ENCODE measurements at places on chromosomes 7 and 10. TPM values are rescaled to one million over a fixed set of nuclear protein-coding genes. Genes with fewer than 3 reads are reported as not detected.

NPSR1 gene
- 0.11 TPM for total RNA-seq

FLNC gene
- total RNA-seq, result 77.8 TPM

RNF133 gene
- total RNA-seq, result 1.2 TPM

SLC26A4 gene
- total RNA-seq, result 0.99 TPM

ZP3 gene
- 2.3 TPM for total RNA-seq

GTPBP4 gene
- 31.9 TPM for total RNA-seq

EVX1 gene
- not detected for total RNA-seq

GIMAP7 gene
- 3.3 TPM for total RNA-seq

FAM25G gene
- total RNA-seq, result not detected

TUBB8 gene
- not detected for total RNA-seq

EN2 gene
- not detected for total RNA-seq

CABCOCO1 gene
- 6.2 TPM for total RNA-seq

SMO gene
- total RNA-seq, result 17.0 TPM

PNLIP gene
- 0.20 TPM for total RNA-seq

LLCFC1 gene
- total RNA-seq, result not detected

TSPAN12 gene
- 21.9 TPM for total RNA-seq

CXCL12 gene
- total RNA-seq, result 152 TPM

TCF7L2 gene
- 12.9 TPM for total RNA-seq

SLC13A1 gene
- not detected for total RNA-seq

TMEM196 gene
- 16.5 TPM for total RNA-seq

ADCYAP1R1 gene
- total RNA-seq, result 88.8 TPM

LIPF gene
- total RNA-seq, result not detected

OR2A1 gene
- 0.10 TPM for total RNA-seq

ABCB1 gene
- total RNA-seq, result 39.2 TPM

PITX3 gene
- 1.6 TPM for total RNA-seq

SAP25 gene
- 1.9 TPM for total RNA-seq

MGMT gene
- 14.0 TPM for total RNA-seq

VOPP1 gene
- 59.1 TPM for total RNA-seq

ZNF735 gene
- not detected for total RNA-seq

AKR1D1 gene
- total RNA-seq, result not detected

ABLIM1 gene
- 91.0 TPM for total RNA-seq

PPP1R9A gene
- total RNA-seq, result 69.9 TPM

SLC16A9 gene
- 52.1 TPM for total RNA-seq

ZNF487 gene
- total RNA-seq, result 22.2 TPM

ELMO1 gene
- total RNA-seq, result 29.2 TPM

HOXA3 gene
- 8.8 TPM for total RNA-seq

PDZD7 gene
- total RNA-seq, result 8.4 TPM

TACR2 gene
- total RNA-seq, result 0.10 TPM

DNAJC1 gene
- total RNA-seq, result 39.0 TPM

ZNF485 gene
- 5.2 TPM for total RNA-seq

RP9 gene
- 7.8 TPM for total RNA-seq

PIK3CG gene
- 3.4 TPM for total RNA-seq

SND1 gene
- 72.1 TPM for total RNA-seq

SMC3 gene
- 53.8 TPM for total RNA-seq

GATA3 gene
- 0.10 TPM for total RNA-seq

ADAM22 gene
- 27.2 TPM for total RNA-seq

SEMA4G gene
- total RNA-seq, result 8.6 TPM

COPG2 gene
- total RNA-seq, result 46.8 TPM

C10orf62 gene
- total RNA-seq, result 0.50 TPM

CCAR1 gene
- 31.2 TPM for total RNA-seq

PNLIPRP3 gene
- not detected for total RNA-seq

LAMB1 gene
- 158 TPM for total RNA-seq

SMKR1 gene
- total RNA-seq, result 2.4 TPM
